ENCODE measurements at places on chromosomes 2 and 18.

- DNase-seq = no peak
Observed at GRCh38 chr2:85472261-85472660, 53.7 kb downstream of the SH2D6 start.

DNA sequence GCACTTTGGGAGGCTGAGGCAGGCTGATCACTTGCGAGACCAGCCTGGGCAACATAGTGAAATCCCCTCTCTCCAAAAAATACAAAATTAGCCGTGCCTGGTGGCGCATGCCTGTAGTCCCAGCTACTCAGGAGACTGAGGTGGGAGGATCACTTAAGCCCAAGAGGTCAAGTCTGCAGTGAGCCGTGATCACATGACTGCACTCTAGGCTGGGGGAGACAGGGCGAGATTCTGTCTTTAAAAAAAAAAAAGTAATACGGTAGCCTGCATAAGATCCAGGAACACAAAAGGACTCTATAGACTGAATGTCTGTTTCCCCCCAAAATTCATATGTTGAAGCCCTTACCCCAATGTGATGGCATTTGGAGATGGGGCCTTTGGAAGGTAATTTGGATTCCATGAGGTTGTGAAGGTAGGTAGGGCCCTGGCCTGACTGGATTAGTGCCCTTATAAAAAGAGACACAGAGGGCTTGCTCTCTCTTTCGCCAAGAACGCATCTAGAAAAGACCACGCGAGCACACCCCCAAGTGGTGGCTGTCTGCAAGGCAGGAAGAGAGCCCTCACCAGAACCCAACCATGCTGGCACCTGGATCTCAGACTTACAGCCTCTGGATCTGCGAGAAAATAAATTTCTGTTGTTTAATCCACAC is 17.0 kb downstream of the MBOAT2 start:
- DNase-seq = no peak

DNA sequence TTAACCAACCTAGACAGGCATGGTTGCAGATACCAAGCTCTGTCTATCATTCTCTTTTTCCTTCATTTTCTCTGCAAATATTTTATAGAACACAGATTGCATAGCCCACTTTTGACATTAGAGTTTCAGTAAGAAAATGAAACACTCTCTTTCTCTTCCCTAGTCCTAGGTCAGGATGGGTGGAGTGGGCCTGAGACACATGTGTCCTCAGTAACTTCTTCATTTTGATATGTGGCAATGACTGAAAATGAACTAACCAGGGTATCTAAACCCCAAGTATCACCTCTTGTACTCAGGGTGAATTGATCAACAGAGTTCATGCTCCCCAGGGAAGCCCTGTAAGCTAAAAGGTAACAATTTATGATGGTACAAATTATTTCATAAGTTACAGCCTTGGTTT is 37.0 kb upstream of the KYNU start:
- DNase-seq = no peak

GRCh38 chr2:164808776-164809175 is 32.8 kb downstream of the COBLL1 start:
- no peak for DNase-seq

GRCh38 chr2:74179063-74179865 is 585 bp upstream of the MOB1A start:
- no peak for DNase-seq

All from activated T-helper 1 cell treated with anti-CD3 and anti-CD28 coated beads, Interleukin-2, amount 50 U/mL, for 16 hours (primary cell).